ENCODE measurements at places on chromosomes 1 and 21.

GRCh38 chr21:40881767-40882166 lies 34.8 kb upstream of the DSCAM start:
- no peak for DNase-seq

DNA sequence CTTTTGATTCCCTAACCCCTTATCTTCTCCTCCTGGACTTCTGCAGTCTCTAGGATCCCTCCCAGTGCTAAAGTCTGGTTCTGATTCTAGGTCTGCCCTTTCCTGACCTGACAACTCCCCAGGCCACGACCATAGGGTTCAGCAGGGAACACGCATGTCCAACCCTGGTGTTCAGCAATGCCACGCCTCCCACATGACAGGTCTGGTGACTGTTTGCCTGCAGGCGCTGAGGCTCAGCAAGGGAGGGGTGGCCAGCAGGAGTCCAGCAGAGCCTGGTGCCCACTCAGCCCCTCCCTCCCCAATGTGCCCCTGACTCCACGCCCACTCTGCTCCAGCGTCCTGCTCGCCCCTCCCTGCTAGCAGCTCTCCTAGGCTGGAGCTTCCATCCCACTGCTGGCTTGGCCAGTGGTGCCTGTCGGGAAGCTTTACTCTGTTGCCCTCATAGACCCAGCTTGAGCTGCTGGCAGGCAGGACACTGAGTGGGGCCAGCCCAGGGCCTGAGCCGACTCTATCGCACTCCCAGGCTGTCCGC lies 17.3 kb downstream of the SLC9A1 start:
- DNase-seq: no peak

- DNase-seq: no peak
Observed at GRCh38 chr21:45859041-45859761, 122.4 kb upstream of the COL6A1 start.

- DNase-seq: no peak
Observed at GRCh38 chr1:91133248-91133647, 111.4 kb upstream of the ZNF644 start.

DNA sequence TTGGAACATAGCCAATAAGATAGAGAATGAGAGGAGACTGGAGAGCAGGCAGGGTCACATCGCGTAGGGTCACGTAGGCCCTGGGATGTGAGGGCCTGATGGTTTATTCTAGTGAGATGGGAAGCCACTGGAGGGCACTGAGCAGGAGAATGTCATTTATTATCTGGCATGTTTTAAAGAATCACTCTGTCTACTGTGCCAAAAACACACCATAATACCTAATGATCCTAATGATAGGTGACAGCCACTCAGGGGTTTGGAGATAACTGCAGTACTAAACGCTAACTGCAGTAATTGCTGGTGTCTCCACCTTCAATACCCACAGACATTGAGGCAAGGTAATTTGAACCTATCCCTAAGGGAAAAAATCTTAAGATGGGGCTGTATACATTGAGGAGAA lies 185.4 kb downstream of the TTLL7 start:
- no peak for DNase-seq

DNA sequence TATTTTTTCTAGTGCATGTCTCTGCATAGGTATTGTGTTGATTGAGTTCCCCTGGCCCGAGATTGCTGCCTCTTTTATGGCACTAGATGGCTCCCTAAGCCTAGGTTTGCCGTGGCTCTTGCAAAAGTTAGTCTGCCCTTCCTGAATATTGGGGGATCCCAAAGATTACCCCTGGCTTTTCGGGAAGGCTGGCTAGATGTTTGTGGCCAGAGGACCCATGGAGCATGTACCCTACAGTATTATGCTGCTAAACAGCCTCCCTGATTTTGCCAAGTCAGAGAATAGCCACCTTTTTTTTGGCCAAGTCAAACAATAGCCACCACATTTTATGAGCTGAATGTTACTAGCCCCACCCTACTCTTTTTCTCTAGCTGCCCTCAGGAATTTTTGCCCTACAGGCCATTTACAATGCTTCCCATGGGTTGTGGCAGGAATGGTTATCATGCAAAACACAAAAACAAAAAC lies 343.2 kb downstream of the OLFM3 start:
- DNase-seq: no peak

DNA sequence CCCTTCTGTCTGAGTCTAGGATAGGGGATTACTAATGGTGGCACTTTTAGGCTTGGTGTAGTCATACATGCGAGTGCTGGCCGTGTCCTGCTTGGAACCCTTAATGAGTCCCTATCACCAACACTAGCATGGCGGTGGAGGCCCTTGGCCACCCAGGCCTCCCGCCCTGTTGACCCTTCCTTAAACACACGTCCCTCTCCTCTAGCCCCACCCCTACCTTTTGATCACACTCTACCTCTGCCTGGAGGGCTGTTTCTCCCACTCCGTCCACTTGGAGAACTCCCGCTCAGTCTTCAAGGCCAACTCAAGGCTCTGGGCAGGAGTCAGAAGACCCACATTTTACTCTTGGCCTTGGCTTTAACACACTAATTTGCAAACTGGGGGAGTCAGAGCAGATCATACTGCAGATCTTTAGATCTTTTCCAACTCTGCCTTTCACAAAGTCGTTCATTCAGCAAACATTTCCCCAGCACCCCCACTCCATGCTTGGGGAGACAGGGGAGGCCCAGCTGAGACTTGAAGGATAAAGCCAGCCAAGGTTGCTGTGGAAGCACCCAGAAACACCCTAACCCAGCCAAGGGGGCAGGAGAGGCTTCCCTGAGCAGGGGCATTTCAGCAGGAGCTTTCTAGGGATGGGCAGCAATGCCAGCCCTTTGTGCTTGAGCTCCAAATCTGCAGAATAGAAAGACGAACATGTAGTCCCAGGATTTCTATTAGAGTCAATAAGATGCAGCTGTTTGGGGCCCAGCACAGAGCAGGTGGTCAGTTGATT lies 1.9 kb downstream of the PODN start:
- DNase-seq: no peak

DNA sequence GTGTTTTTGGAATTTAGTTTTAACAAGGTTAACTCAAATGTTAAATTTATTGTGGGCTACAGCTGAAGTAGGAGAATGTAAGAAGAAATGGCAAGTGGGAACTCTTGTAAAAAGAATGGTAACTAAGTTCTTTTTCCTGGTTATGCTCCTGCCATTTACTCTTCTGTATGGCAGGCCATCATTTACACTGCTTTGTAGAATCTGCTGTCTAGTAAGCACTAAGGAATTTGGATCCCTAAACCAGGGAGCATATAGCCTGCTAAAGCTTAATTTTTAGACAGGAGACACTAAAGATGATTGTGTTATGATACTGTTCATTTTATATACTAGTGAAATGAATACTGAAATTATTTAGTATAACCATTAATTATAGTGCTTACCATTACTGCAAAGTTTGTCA lies 85.3 kb downstream of the CAMTA1 start:
- no peak for DNase-seq

GRCh38 chr1:206637605-206638004 lies 2.3 kb downstream of the DYRK3 start:
- DNase-seq: no peak

GRCh38 chr1:31976401-31976800 lies 37.3 kb upstream of the KHDRBS1 start:
- no peak for DNase-seq

GRCh38 chr1:103327054-103327719 lies 198.3 kb upstream of the RNPC3 start:
- no peak for DNase-seq

DNA sequence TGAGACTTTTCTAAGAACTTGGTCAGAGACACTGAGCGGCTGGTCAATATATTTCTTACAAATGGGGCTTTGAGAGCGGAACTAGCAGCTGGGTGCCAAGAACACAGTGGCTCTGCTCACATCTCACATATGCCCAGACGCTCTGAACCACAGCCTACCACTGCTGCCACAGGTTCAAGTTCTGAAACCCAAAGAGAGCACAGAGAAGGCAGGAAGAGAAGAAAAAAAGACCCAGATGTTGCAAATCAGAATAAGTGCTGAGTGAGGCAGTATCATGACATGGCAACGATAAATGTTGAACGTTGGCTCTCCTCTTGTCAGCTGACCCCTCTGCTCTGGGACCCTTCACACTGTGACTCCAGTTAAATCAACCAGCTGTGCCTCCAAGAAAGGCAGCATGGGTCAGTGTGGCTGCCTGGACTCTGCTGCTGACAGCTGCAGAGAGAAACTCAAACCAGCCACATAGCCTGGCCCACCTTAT lies 26.4 kb downstream of the HIVEP3 start:
- DNase-seq: no peak

All from stimulated activated CD8-positive, alpha-beta memory T cell treated with anti-CD3 and anti-CD28 coated beads, Interleukin-4, amount 100 ng/mL, for 1 hour (primary cell).